A673 (cell line): ENCODE measurements at places on chromosomes 13 and 19.

GRCh38 chr13:99326012-99326411 lies 18.8 kb upstream of the GPR183 start:
- DNase-seq: no peak

DNA sequence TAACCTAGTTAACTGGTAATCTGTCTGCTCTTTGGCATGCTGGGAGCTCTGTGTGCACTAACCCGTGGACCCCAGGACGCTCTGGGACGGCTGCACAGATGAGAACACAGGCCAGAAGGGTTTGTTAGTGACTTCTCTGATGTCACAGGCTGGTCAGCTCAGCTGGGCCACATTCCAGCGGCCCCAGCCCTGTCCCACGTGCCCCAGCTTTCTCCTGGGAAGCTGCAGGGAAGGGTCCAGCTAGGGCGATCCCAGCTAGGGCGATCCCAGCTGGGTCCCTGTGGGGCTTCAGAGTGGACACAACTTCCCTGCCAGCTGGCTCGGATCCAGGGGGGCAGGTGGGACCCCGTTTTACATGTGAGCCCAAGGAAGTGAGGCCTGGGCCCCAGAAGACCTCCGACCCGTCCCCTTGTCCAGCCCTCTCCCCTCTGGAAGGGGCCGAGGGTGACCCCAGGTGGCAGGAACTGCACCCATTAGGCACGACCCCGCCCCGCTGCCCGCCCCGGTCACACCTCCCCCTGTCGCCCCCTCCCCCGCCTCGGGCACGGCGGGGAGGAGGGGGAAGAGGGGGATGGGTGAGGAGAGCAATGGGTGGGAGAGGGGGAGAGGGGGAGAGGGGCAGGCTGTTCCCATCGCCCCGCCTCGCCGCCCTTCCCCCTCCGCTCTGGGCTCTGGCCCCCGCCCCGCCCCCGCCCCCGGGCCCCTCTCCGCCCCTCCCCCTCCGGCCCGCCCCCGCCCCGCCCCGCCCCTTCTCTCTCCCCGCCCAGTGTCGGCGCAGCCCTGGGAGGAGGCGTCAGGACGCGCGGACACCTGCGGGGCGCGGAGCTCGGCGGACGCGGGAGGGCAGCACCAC lies 75.2 kb upstream of the MCF2L start:
- peak; percentile 33 for DNase-seq

DNA sequence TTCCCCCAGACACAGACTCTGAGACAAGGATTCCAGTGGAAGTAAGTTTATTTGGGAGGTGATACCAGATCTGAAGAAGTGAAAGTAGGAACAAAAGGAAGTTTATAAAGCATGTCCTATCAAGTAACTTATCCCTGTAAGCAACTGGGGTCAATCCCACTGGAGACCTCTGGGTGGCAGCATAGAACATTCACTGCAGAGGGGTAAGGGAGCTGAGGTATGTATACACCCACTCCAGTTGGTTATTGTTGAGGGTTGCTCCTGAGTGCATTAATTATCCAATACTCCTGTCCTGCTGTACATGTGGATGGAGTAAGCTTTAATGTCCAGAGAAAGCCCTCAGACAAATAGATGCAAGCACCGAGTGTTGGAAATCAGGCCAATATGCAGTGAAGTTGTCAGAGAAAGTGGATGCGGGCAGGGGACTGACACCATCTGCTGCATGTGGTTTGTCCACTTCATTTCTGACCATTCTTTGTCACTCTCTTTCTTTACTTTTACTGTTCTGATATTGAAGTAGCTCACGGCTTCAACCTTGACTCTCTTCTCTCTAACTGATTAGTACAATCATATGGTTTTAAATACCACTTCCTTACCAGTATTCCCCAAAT lies 46.7 kb downstream of the NOTCH3 start:
- peak; percentile 73 for DNase-seq

DNA sequence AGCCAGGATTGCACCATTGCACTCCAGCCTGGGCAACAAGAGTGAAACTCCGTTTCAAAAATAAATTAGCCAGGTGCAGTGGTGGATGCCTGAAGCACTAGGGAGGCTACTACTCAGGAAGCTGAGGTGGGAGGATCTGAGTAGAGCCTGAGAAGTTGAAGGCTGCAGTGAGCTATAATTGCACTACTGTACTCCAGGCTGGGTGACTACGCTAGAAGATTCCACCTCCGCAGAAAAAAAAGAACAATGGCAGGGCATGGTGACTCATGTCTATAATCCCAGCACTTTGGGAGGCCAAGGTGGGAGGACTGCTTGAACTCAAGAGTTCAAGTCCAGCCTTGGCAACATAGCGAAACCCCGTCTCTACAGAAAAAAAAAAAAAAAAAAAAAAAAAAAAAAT lies 20.5 kb downstream of the HAUS8 start:
- DNase-seq: no peak

- peak; percentile 58 for DNase-seq
Observed at GRCh38 chr19:45569619-45570421, 14.8 kb downstream of the OPA3 start.

- no peak for DNase-seq
Observed at GRCh38 chr13:113152691-113152983, 5.8 kb upstream of the PROZ start.

GRCh38 chr19:56699552-56699951 lies 28.0 kb upstream of the ZNF835 start:
- DNase-seq: no peak
